Hematopoietic multipotent progenitor cell treated with erythropoietin and hydrocortisone succinate and interleukin-3 and kit ligand, for 17 days (in vitro differentiated cells): ENCODE measurements at places on chromosomes 5 and 9.

- no peak for DNase-seq
Observed at GRCh38 chr5:147643142-147643541, 133.3 kb upstream of the DPYSL3 start.

- DNase-seq = no peak
Observed at GRCh38 chr5:56076486-56076885, 81.7 kb upstream of the IL6ST start.

DNA sequence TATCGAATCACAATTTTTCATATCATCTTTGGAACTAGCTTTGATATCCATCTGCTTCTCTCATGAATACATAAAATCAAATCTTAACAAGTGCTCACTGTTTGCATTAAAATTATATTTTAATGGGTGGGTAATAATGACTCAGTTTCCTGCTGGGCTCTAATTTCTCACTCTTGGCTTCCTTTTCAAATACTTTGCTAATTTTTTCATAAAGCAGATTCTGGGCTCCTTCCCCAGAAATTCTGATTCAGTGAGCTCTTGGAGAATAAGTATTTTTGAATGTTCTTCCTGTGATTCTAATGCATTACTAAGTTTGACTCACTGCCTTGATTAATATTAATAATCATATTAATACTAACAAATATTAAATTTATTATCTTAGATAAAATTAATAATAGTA is 48.9 kb downstream of the YIPF5 start:
- DNase-seq = no peak

DNA sequence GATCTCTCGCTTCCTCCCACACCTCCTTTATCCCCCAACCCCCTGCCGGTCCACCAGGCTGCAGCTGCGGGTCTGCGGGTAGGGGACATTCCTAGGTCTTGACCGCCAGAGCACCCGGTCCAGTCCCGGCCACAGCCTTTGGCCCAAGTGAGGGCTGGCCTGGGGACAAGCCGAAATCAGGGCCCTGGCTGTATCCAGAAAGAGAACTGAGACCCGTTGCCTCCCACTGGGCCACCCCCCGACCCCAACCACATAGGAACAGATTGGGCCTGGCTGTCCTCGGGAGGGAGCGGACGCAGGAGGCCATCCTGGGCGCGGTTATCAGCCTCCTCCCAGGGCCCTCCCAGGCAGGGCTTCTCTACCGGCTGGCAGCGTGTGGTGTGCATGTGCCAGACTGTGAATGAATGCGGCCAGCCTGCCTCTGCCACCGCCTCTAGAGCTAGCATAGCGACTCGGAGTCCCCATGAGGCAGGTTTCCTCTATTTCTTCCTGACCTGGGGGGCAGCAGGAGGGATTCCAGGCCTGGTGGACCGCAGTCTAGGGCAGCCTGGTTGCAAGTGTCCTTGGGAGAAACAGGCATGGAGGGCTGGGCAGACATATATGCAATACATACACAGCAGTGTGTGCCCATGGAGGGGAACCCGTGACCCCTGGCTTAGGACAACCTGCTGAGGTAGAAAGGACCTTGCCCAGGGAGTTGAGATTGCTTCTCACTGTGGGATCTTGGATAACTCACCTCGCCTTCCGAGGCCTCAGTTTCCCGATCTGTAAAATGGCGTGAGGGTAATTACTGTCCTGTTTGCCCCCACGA is 1.2 kb downstream of the N4BP3 start:
- no peak for DNase-seq
